ENCODE measurements at places on chromosomes 2 and 18. TPM values are rescaled to one million over a fixed set of nuclear protein-coding genes. Genes with fewer than 3 reads are reported as not detected.

The FBXO36 gene
- 0.38 TPM for polyA plus RNA-seq

The GATA6 gene
- 4.2 TPM for polyA plus RNA-seq

DNA sequence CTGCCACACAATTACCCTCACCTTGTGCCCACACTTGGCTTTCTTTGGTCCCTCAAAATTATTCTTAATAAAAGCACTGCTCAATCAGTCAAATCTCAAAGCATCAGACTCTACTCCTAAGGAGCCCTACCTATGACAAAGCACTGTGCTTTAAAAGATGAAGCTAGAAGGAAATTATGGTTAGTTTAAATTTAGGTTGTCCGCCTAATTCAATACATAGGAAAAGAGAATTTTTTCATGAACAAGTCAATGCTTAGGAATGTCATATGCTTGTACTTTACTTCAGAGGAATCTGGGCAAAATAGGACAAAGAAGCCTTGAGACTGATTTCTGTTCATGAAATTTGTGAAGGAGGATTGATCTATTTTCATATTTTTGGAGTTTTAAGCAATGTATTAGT, 726.4 kb upstream of the CDH2 start:
- no peaks in the 10 kb centered on the region for H3K27me3 ChIP-seq
- H3K27ac ChIP-seq, result no peak overlapping the region
- H3K4me3 ChIP-seq, result no peak overlapping the region
- H3K36me3 ChIP-seq, result no peaks in the 10 kb centered on the region
- DNase-seq, result no peak
- no peaks in the 10 kb centered on the region for H3K4me1 ChIP-seq

GRCh38 chr2:97907369-97908100, 88.2 kb downstream of the TMEM131 start:
- H3K4me3 ChIP-seq, result no peak overlapping the region
- no peaks in the 10 kb centered on the region for H3K36me3 ChIP-seq
- peaks cover 63% of the 10 kb centered on the region for H3K4me1 ChIP-seq
- H3K27ac ChIP-seq, result no peak overlapping the region

DNA sequence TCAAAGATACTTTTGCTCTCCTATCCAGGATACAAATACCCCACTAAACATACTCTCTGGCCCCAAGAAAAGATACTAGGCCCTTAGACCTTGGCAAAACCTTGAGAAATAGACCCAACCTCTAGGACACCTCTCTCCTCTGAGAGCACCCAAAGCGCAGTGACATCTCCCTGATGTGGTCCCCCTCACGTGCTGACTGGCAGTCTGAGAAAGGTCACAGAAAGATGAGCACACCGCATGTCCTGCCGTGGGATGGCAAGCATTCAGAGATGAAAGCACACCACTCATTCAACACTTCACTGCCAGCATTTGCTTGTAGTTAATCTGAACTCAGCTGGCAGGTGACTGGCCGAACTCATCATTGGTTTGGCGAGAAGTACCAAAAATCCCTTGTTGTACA, 6.1 kb upstream of the TBC1D8 start:
- H3K36me3 ChIP-seq, result no peaks in the 10 kb centered on the region
- no peak overlapping the region for H3K27ac ChIP-seq
- DNase-seq, result no peak
- H3K4me3 ChIP-seq, result no peak overlapping the region
- peaks cover 15% of the 10 kb centered on the region for H3K4me1 ChIP-seq

Measured in spleen (tissue), 13 donors.